ENCODE measurements at places on chromosomes 2 and 18.

GRCh38 chr2:36831185-36831584 lies 134.7 kb downstream of the VIT start:
- DNase-seq = no peak

GRCh38 chr2:238688193-238689153 lies 159.4 kb upstream of the TWIST2 start:
- no peak for DNase-seq

GRCh38 chr2:25065768-25066167 lies 23.9 kb downstream of the EFR3B start:
- no peak for DNase-seq

DNA sequence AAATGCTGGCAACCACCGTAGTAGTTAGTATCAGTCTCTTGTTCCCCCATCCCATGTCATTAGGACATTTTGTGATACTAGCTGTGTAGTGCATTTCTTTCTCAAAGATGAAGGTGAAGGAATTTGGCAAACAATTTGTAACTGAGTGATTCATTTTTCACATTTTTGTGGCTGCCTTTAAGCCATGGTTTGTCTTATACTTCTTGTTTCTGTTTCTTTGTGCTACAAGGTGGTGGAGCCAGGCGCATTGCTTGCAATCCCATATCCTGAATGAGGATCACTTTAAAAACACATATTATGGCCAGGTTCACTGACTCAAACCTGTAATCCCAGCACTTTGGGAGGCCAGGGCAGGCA lies 40.6 kb downstream of the GPD2 start:
- DNase-seq = no peak

DNA sequence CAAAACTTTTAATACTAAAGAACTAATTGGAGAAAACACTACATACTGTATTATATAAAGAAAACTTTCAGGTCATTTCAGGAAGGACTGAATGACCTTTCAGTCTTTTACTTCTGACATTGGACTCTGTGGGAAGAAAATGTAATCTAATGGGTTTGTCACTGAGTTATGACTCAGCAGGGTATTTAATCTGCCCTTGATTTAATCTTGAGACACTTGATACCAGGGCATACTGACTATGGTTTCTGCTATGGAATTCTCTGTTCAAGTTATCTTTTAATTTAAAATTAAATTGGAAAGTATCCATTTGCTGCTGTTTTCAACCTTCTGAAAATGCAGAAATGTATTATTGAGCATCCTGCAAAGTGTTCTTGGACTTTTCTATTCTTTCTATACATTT lies 354.2 kb upstream of the GALNT5 start:
- DNase-seq = no peak

- DNase-seq = no peak
Observed at GRCh38 chr2:157178874-157179273, 78.6 kb upstream of the GALNT5 start.

- DNase-seq = no peak
Observed at GRCh38 chr2:20747317-20747716, 75.6 kb downstream of the LDAH start.

- no peak for DNase-seq
Observed at GRCh38 chr18:79755496-79756142, 42.1 kb upstream of the KCNG2 start.

DNA sequence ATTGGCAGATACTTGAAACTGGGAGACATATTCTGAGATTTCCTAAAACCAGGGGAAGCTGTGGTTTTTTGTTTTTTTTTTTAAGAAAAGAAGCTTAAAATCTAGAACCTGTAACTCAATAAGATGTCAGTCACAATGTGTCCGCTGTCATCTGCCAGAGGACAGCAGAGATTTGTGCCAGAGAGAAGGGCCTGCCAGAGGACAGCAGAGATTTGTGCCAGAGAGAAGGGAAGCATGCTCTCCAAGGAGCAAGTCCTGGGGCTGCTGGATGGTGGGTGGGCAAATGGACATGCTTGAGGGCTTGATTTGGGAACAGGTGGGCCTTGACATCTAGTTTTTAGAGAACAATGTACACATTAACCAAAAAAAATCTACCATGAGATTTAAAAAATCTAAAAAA lies 77.9 kb downstream of the CCDC93 start:
- DNase-seq = no peak
